NCI-H2029 treated with DMSO at 0.1 percent for 48 hours (cell line): ENCODE measurements at places on chromosomes 11 and 22.

- DNase-seq, result no peak
Measured at GRCh38 chr11:94576306-94576705, 9.1 kb downstream of the PIWIL4 start.

GRCh38 chr11:70845591-70846041, 406.8 kb downstream of the SHANK2 start:
- no peak for DNase-seq

GRCh38 chr11:119323532-119324033, 6.7 kb upstream of the MCAM start:
- DNase-seq, result no peak

DNA sequence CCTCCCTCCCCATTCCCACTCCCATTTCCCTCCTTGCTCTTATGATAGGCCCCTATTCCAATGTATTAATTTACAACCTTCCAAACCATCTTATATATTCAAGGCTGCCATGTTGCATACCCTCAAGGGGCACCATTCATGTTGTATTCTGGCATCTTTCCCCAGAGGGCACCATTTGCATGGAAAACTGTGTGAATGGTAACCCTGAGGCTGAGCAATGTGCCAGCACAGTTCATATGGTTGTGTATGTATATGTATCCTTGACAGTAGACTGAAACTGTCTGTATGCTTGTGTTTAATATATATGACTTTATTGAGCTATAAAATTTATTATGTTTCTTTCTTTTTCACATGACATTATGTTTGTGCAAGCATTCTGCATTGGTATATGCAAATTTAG, 7.3 kb downstream of the RASSF10 start:
- DNase-seq, result no peak

DNA sequence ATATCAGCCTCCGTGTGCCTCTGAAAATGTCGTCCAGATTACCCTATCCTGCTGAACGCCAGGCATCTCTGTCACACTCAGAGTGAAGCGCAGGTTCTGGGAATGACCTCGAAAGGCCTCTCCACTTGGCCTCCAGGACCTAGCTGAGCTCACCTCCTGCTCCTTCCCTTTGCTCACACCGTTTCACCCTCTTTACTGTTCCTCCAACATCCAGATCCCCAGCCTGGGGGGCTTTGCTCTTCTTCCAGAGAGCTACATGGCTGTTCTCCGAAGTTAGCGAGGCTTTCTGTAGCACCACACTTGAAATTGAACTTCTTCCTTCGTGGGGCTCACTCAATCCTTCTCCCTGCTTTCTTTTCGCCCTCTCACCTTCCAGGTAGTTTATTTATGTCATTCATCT, 27.9 kb downstream of the GLB1L2 start:
- no peak for DNase-seq
